Epithelial cell of proximal tubule (primary cell): ENCODE measurements at places on chromosomes 1 and 21.

GRCh38 chr1:230064283-230064682 lies 2.8 kb upstream of the GALNT2 start:
- no peak for DNase-seq

- no peak for DNase-seq
Measured at GRCh38 chr1:230204842-230205241, 137.8 kb downstream of the GALNT2 start.

DNA sequence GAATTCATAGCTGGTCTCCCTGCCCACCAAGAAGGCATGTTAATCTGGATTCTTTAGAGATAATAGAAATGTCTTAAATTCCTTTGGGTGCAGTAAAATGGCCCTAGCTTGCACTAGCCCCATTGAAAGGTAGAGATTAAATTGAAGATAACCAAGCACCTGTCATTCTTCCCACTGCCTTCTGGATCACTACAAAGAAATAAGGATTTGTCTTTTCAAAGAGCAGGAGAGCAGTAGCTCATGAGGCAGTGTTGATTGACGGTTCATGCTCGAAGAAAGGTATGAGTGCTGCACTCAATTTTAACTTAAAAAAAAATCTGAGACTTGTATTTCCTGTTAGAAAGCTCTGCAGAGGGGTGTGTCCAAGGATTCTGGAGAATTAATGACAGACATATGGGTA lies 74.9 kb upstream of the F3 start:
- DNase-seq: no peak

DNA sequence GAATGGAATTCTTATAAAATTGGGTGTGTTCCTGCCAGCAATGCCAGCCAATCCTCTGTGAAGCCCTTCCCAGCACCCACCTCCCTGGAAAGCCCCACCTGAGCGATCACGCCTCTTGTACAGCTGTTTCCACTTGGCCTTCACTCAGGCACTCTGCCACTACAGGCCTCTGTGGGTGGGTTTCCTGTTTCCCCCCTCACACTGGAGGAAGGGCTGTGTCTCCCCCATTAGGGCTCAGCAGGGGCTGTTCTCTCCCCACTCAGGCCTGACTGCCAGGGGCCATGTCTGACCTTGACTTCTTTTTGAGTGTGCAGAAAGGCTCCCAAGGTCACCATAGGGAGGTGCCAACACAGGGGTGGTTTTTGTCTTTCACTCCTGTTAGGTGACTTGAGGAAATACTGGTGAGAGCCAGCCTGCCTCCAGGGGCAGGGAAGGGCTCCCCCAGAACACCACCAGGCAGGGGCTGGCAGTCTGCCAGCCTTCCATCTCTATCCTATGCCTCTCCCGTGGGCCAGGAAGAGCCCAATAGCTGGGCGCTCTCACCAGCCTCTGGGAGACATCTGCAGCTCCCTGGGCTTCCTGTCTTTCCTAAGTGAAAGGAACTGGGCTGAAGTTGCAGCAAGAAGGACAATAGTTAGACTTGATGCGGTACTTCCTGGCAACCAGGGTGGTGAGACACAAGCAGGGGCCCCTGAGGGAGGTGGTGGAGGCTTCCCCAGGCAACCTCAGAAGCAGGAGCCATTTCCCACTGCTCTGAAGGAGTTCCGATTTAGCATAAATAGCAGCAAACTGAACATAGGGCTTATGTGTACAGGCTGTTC lies 49.1 kb downstream of the ELK4 start:
- no peak for DNase-seq

- DNase-seq: no peak
Measured at GRCh38 chr1:204703826-204704612, 18.5 kb upstream of the LRRN2 start.

GRCh38 chr1:223212441-223212840 lies 69.4 kb upstream of the TLR5 start:
- DNase-seq: no peak

DNA sequence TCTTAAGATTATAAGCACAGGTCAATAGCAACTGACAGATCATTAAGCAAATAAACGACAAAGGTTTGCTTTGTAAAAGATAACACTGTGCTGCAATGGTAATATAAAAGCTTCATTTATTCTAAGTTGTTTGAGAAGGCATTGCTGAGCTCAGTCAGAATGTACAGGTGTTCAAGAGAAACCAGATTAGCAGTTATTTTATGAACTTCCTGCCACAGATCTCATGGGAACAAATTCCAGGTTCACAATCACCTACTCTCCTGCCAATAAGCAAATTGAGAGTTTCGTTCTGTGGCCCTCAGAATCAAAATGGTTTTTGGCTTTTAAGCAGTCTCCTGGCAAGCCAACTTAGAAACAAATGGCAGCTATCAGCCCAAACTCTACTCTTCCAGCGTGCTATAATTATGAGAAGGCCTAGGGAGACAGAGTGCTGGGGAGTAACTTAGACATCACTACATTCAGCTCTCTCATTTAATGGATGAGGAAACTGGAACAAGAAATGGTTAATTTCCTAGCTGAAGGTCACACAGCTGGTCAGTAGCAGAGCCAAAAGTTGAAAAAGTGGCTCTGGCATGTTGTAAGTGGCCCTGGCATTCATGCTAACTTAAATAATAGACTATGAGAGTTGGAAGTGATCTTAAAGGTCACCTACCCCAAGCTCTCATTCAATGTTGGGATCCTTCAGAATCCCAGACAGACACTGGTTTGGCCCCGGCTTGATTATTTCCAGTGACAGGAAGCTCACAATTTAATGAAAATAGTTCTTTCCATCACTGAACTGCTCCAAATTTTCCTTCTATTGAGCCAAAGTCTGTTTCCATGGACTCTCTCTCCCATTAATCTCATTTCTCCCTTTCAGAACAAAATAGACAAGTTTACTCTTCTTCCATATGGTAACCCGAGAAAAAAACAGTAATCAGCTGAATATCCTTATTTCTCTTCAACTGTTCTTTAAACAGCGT lies 82.6 kb upstream of the EDEM3 start:
- DNase-seq: no peak

- no peak for DNase-seq
Measured at GRCh38 chr1:208202333-208202995, 41.7 kb downstream of the PLXNA2 start.

DNA sequence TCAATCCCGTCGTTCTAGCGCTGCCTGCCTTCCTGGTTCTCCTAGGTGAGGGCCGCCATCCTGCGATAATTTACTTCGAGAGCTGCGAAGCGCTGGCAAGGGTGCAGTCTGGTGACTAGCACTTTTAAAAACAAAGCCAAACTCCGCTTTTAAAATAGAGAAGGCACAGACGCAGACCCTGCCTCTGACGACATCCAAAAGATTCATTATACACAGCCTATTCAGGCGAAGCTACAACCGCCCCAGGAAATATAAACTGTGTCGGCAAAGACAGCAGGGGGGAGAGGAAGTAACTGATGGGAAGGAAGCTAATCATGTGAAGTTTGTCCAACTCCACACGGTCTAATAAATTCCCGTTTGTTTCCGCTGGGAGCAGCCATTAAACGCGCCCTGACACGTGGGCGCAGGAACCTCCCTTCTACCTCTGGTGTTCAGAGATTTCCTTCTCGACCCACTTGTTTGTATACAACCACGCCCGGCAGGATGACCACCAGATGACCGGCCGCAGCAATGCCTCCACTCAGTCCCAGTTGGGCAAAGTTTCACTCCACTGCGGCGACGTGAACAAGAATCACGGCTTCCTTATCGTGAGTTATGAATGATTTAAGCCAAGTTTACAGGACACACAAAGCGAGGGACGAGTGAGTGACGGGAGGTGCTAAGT lies 1.3 kb downstream of the GNG12 start:
- no peak for DNase-seq

- DNase-seq: no peak
Measured at GRCh38 chr1:8384577-8384976, 66.7 kb downstream of the SLC45A1 start.

DNA sequence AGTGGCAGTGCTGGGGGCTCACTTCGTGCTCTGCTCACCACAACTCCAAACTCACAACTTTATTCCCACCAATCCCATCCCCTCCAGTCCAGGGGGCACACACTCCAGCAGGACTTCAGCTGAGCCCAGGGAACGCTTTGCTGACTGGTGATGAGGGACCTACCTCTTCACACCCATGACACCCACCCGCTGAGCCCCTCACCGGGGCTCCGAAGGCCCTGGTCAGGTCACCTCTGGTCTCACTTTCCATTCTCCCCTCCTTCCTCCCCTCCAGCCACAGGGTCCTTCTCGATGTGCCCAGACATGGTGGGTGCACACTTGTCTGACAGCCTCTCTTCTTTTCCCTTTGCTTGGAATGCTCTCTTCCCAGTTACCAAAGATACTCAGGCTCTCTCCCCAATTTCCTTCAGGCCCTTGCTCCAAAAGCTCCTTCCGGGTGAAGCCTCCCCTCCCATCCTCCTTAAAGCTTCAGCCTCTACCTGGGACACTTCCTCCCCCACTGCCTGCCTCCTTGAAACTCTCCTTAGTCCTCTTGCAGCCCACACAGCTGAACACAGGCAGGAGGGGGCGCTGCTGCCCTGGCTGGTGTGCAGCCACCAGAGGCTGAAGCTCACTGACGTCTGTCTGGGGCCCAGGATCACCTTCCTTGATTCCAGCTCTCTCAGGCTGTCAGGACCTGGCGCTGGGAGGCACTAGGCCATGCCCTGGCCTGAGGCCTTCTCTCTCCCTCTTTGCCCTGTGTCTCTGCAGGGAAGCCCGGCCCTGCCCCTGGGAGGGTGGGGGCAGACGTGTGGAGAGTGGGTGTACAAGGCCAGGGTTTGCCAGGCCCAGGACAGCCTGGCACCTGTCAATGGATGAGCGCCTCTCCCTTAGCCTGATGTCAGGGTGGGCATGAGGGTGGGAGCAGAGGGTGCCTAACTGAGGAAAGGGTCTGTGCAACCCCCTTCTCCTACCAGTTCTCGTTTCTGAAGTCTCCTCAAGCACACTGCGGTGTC lies 1.6 kb downstream of the KCNE1 start:
- no peak for DNase-seq

DNA sequence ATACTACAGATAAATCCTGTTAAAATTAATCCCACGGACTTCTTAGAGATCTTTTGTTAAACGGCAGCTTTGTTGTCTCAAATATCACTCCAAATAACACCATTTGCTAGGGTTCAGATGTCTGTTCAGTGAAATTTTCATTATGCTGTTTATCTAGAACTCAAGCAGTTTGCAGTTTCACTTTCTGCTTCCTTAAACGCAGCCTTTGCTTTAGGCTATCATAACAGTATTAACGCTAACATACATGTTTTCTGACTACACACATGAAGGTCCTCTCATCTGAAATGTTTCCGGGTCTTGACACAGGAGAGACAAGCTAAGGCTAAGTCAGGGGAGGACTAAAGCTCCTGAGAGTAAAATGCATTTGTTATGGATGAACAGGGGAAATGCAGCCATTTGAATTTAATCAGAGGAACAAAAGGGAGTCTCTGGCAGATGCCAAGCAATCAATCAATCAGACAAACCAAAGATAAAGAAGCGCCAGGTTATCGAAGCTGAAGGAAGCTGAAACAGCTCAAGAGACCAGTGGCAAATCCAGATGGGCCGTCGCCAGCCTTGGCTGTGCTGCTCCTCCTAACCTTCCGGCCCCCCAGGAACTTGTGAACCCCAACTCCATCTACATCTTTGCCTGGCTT lies 16.9 kb downstream of the CCSAP start:
- no peak for DNase-seq

DNA sequence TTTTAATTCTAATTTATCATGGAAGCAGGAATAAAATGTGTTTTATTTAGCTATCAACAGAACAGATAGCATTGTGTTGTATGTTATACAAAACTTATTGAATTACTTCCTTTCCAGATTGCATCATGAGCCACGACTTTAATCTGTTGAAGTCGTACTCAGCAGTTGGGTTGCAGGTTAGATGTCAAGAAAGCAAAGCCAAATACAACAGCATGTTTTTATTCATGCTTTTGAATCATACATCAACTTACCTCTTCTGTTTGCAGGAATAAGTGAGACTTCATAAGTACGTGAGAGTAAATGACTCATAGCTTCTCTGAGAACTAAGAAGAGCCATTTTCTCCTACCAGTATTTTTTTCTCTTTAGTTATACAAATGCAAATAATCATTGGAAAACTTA lies 110.8 kb upstream of the ADGRL4 start:
- DNase-seq: no peak

DNA sequence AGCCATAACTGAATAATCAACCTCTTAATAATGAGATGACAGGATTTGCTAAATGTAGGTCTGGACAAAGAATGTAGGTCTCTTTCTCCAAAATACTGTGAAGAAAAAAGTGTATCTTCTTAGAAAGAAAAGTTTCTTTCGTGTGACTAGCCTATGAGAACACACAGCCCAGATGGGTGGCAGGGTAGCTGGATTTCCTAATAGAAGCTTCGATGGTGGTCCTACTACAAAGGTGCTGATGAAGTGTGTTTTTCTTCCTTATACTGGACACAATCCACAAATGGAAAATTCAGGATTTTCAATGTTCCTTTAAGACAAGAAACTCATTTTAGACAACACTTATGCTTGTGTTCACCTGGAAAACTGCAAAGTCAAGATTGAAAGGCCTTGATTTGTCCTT lies 90.2 kb upstream of the ZNHIT6 start:
- DNase-seq: no peak

GRCh38 chr1:231601824-231602672 lies 24.5 kb upstream of the DISC1 start:
- no peak for DNase-seq

DNA sequence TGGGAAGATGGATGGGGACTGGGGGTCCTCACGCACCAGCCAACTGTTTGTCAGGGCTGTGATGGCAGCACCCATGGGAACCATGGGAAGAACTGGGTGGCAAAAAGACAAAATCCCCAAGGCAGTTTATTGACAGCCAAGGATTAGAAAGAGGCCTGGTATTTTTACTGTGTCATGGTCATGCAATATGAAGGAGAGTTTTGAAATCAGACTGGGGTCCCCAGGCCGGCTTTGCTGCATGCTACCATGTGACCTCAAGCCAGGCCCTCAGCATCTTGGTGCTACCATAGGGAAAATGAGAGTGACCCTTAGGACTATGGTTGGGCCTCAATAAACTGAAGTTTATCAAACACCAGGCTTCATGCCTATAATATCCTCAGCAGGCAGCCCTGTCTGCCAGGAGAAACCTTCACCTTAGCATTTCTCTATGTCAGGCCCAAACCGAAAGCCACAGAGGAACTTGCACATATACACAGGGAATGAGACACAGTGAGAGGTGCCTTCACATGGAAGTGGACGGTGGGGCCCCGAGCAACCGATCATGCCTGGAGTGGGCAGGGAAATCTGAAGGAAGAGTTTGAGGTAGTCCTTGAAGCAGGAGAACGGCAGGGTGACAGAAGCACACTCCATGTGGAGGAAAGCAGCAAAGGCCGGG lies 203.2 kb downstream of the HIVEP3 start:
- DNase-seq: no peak
